ENCODE measurements at places on chromosomes 1 and 21.

- DNase-seq, result no peak
Measured at GRCh38 chr1:210686841-210687240, 358.1 kb downstream of the HHAT start.

GRCh38 chr1:92701147-92701546 is 83.8 kb downstream of the EVI5 start:
- DNase-seq, result no peak

- no peak for DNase-seq
Measured at GRCh38 chr1:33462405-33463164, 9.9 kb upstream of the ZSCAN20 start.

GRCh38 chr1:182777386-182777785 is 12.2 kb upstream of the NPL start:
- no peak for DNase-seq

GRCh38 chr1:238296371-238296770 is 405.6 kb upstream of the ZP4 start:
- DNase-seq, result no peak

DNA sequence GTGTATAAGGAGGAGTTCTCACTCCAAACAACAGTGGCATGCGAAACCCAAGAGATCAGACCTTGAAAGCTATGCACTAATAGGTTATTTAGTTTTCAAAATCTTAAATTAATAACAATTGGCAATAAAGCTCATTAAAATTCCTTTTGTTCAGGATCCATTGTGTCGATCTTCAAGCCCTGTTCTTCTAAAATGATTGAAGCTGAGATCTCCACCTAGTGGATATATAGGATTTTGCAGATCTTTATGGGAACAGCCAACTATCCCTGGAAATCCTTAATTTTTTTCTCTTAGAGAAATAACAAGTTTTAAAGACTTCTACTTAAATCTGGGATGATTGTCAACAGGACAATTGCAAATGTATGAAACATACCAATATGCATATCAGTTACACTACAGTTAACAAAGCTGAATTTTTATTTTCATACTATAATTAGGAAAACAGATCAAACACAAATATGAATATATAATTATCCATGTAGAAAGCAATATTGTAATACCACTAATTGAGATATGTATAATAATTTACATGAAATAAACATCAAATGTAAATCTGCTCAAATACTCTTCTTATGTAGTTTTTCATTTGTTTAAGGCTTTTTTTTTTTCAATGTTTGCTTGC is 43.3 kb downstream of the LRRC53 start:
- no peak for DNase-seq

DNA sequence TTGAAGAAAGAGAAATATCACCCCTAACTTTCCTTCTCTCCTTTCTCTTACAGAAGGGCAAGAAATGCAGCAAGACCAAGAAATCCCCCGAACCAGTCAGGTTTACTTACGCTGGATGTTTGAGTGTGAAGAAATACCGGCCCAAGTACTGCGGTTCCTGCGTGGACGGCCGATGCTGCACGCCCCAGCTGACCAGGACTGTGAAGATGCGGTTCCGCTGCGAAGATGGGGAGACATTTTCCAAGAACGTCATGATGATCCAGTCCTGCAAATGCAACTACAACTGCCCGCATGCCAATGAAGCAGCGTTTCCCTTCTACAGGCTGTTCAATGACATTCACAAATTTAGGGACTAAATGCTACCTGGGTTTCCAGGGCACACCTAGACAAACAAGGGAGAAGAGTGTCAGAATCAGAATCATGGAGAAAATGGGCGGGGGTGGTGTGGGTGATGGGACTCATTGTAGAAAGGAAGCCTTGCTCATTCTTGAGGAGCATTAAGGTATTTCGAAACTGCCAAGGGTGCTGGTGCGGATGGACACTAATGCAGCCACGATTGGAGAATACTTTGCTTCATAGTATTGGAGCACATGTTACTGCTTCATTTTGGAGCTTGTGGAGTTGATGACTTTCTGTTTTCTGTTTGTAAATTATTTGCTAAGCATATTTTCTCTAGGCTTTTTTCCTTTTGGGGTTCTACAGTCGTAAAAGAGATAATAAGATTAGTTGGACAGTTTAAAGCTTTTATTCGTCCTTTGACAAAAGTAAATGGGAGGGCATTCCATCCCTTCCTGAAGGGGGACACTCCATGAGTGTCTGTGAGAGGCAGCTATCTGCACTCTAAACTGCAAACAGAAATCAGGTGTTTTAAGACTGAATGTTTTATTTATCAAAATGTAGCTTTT is 2.4 kb downstream of the CCN1 start:
- no peak for DNase-seq

DNA sequence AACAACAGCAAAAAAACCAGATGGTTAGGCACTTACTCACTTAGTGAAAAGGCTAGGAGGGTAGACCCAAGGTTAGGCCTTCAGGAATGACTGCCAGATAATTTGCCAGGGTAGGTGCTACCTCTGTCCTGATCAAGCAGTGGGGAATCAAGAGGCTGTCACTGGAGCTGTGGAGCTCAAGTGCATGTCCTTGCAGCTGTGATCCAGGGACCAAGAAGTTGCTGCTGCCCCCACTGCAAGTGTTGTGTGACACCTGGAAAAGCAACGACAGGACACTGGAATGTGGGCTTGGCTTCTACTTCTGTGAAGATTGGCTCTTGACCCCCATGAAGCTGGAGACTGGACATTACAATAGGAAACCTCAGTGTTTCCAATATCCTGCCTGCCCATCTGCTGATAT is 72.1 kb downstream of the PEX14 start:
- DNase-seq, result no peak

DNA sequence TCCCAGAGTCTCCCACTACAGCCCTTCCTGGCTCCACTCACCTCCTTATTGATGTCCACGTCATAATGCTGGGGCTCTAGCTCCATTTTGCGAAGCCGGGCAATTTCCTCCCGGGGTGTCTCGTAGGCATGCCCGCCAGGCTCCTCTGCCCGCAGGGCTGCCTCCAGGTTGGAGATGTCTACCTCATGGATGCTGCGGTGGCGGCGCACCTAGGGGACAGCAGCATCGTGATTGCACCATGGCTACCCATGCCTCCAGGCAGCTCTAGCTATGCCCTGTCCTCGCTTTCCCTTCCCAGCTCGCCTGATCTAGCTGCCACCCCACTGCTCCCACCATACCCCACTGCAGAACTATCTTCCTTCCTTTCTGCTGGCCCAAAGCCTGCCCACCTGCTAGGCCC is 15.1 kb upstream of the GOLT1A start:
- no peak for DNase-seq
